ENCODE measurements at places on chromosomes 5 and 9.

GRCh38 chr5:32836176-32836575 is 125.1 kb downstream of the NPR3 start:
- DNase-seq, result no peak

DNA sequence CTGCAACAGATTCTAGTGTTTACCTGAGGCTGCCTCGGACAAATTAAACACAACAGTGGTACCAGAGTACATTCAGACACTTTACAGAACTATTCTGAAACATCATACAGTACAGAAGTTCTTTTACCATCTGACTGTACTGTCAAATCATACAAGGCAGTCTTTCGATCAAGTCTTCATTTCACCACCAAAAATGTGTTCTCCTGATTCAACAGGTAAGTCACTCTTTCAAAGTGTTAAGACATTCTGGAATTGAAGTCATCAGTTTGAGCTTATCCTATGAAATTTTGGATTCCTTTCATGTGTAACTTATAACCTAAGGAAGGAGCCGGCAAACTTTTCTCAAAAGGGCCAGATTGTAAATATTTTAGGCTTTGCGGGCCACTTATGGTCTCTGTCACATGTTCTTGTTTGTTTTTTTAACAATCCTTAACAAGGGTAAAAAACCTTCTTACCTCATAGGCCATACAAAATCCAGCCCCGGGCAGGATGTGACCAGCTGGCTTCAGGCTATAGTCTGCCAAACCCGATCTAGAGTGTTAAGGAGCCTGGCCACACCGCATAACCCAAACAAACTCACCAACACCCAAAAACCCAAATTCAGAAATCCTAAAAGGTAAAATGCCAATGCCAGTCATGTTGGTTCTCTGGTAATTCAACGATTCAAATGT is 151.6 kb downstream of the DENND1A start:
- no peak for DNase-seq

GRCh38 chr5:151244206-151244605 is 8.8 kb upstream of the GM2A start:
- no peak for DNase-seq

- no peak for DNase-seq
Observed at GRCh38 chr5:119292701-119293515, 62.9 kb upstream of the TNFAIP8 start.

- DNase-seq, result no peak
Observed at GRCh38 chr9:35827486-35827885, 1.0 kb downstream of the FAM221B start.

- no peak for DNase-seq
Observed at GRCh38 chr9:134325813-134326723, at the start of gene RXRA. RXRA (plus strand) TSS chr9:134326455; CDS start chr9:134326632, 177 bp downstream.

DNA sequence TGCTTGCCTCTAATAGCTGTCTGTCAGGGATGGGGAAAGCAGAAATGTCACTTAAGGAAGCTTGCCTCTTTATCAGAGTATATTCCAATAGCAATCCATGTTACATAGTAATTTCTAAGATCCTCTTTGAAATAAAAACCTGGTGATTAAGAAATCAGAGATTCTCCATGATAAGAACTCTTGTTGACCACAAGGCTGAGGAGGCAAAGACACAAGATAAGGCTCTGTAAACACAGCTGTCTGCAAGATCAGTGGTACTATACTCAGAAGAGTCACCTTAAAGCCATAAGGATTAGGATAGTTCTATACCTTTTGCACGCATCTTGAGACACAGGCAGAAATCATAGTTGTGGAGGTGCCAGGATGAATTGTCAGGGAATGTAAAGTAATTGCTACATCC is 40.3 kb downstream of the HEXB start:
- no peak for DNase-seq

GRCh38 chr5:142239394-142240159 is 85.2 kb downstream of the SPRY4 start:
- no peak for DNase-seq

- no peak for DNase-seq
Observed at GRCh38 chr9:89382026-89382986, 64.0 kb downstream of the SECISBP2 start.

- no peak for DNase-seq
Observed at GRCh38 chr5:120007598-120007997, 378.2 kb downstream of the FAM170A start.

DNA sequence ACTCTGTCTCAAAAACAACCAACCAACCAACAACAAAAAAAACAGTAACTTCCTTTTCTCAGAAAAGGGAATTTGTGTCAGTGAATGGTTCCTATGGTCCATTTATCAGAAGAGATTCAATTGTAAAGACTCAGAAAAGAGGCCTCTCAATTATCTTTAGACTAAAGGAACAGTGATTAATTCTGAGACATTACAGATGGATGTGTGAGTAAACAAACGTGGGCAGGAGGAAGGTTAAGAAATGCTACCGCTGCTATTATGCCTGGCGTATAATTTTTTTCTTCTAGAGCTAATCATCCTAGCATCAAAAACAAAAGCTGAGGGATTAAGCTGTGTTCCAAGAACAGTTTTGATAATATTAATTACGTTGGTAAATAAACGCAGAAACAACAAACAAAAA is 52.9 kb upstream of the JMY start:
- no peak for DNase-seq

GRCh38 chr5:95591490-95591901 is 28.4 kb upstream of the GPR150 start:
- DNase-seq, result no peak

- DNase-seq, result no peak
Observed at GRCh38 chr9:114696814-114697544, 15.0 kb upstream of the TEX48 start.

DNA sequence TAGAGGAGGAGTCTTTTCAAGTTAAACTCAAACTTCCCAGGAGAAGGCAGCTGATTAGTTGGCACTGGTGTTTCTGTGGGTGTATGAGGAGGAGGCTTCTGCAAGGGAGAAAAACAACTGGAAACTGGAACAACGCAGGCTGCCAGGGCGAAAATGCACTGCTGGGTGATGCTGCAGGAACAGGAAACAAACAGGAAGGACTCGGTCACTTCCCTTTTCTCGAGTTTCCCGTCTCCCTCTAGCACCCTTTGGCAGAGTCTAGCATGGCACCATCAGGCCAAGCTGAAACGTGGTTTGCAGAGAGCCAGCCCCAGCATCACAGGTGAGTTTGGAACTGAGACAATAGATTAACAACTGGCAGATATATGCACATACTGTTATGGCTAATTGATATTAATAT is 77.5 kb upstream of the CAST start:
- DNase-seq, result no peak

- DNase-seq, result no peak
Observed at GRCh38 chr5:168550656-168551055, 21.6 kb downstream of the FBLL1 start.

GRCh38 chr9:94210616-94211603 is 48.2 kb upstream of the ZNF169 start:
- no peak for DNase-seq

GRCh38 chr9:106878934-106879333 is 16.0 kb downstream of the ZNF462 start:
- no peak for DNase-seq

GRCh38 chr9:7828334-7828733 is 28.8 kb upstream of the DMAC1 start:
- DNase-seq, result no peak

DNA sequence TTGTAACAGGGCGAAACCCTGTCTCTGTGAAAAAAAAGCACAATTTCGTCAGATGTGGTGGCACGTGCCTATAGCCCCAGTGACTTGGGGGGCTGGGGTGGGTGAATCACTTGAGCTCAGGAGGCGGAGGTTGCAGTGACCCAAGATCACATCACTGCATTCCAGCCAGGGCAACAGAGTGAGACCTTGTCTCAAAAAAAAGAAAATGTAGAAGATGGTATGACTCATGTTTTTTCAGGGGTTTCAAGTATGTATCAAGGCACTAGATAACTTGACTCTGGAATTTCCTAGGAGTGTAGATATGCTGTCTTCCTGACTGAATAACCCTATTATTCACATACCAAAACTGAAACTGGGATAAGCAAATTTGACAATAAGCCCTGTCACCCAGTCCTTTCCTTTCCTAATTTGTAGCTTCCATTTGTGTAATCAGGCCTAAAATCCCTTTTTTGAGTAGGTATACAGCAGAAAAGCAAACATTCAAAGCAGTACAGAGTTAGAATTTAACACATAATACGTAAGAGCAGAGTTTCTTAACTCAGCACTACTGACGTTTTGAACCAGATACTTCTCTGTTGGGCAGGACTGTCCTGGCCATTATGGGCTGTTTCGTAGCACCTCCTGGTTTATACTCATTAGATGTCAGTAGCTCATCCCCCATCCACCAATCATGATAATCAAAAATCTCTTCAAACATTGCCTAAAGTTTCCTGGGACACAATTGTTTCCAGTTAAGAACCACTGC is 17.3 kb upstream of the ANKRD18B start:
- no peak for DNase-seq

- no peak for DNase-seq
Observed at GRCh38 chr5:97163360-97163764, 19.7 kb downstream of the RIOK2 start.

- DNase-seq, result no peak
Observed at GRCh38 chr5:69415584-69415958, 655 bp downstream of the MARVELD2 start.

- DNase-seq, result no peak
Observed at GRCh38 chr9:108382310-108382709, 473.5 kb downstream of the ACTL7B start.

- no peak for DNase-seq
Observed at GRCh38 chr9:127438394-127438793, 12.8 kb downstream of the RPL12 start.

- DNase-seq, result no peak
Observed at GRCh38 chr9:126844085-126844484, 16.4 kb upstream of the ZBTB34 start.

- DNase-seq, result no peak
Observed at GRCh38 chr5:131677115-131677514, 42.1 kb upstream of the RAPGEF6 start.

GRCh38 chr9:19511694-19512093 is 102.9 kb downstream of the ACER2 start:
- DNase-seq, result no peak

DNA sequence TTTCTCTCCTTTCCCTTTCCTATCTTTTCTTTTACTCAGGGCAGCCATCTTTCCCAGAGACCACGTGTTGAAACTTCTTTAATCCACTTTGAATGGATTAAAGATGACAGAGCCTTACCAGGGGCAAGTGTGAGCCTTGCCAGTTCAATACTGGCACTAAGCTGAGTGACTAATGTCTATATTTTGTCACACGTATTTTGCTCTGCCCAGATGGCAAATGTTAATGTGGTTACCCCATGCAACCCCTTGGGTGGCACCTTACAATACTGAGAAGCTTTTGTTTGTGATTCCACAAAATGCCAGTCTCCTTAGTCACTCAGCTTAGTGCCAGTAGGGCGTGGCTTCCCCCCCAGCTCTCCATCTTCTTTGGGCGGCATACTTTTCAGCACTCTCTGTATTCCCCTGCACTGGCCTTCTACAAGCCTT is 24.8 kb downstream of the ANXA1 start:
- no peak for DNase-seq

- DNase-seq, result no peak
Observed at GRCh38 chr9:77987880-77988525, 43.6 kb downstream of the GNAQ start.
